Fibroblast of lung (primary cell): ENCODE measurements at places on chromosomes 7 and 10. TPM values are rescaled to one million over a fixed set of nuclear protein-coding genes. Genes with fewer than 3 reads are reported as not detected.
A peak's percentile ranks its signal among the peaks of the same experiment; 100 is the strongest.

Gene TYW1B
- 2.6 and 6.1 TPM in 2 replicates for total RNA-seq

Gene HABP2
- total RNA-seq: not detected in 2 replicates

Gene NANOS1
- 1.0 and 1.2 TPM in 2 replicates for total RNA-seq

Gene ODAD2
- 1.3 and 1.5 TPM in 2 replicates for total RNA-seq

DNA sequence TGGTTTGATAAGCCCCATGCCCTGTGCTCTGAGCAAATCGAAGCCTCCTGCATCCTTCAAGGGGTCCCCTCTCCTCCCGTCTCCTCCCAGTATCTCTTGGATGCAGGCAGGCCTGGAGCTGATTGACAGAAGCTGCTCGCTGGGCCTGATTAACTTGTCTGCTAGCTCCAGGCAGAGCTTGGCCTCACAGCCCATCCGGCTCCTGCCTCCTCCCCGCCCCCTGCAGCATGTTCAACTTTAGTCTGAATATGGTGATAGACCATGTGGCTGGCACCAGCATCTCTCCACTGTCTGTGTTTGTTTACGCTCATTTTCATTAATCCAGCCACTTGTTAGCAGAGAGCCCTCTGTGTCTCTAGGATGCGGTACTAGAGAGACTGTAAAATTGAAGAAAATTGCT lies 432.2 kb downstream of the DPP6 start:
- no peaks in the 10 kb centered on the region for H3K27me3 ChIP-seq
- H3K36me3 ChIP-seq: no peaks in the 10 kb centered on the region
- H3K4me1 ChIP-seq: no peaks in the 10 kb centered on the region
- H3K27ac ChIP-seq: no peak overlapping the region
- no peak for DNase-seq
- no peak overlapping the region for H3K4me3 ChIP-seq

DNA sequence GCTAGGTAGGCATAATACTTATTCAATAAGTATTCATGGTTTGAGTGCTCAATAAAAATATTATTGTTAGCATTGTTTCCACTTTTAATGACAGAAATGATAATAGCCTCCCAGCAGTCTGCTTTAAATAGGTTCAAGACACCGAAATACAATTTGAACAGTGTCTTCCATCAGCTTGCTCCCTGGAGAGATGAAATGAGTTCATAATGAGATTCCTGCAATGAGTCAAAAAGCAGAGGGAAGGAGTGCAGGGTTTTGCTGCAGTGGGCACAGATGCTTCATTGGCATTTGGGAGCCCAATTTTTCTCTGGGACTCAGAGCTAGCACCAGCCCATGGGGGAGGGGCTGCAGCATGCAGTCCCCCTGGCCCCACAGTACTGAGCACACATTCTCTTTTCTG lies 32.6 kb upstream of the CHCHD3 start:
- no peaks in the 10 kb centered on the region for H3K36me3 ChIP-seq
- DNase-seq: no peak
- no peaks in the 10 kb centered on the region for H3K4me1 ChIP-seq
- H3K4me3 ChIP-seq: no peak overlapping the region
- peaks cover 3% of the 10 kb centered on the region for H3K27me3 ChIP-seq

- H3K4me1 ChIP-seq: no peaks in the 10 kb centered on the region
- no peak overlapping the region for H3K4me3 ChIP-seq
- no peaks in the 10 kb centered on the region for H3K36me3 ChIP-seq
- DNase-seq: peak; percentile 80
- no peak overlapping the region for H3K27ac ChIP-seq
Measured at GRCh38 chr10:124180947-124181549, 87.7 kb upstream of the CHST15 start.

GRCh38 chr10:80871083-80871482 lies 333.4 kb downstream of the SH2D4B start:
- H3K4me3 ChIP-seq: no peak overlapping the region
- no peak for DNase-seq
- H3K4me1 ChIP-seq: no peaks in the 10 kb centered on the region

- H3K27ac ChIP-seq: no peak overlapping the region
- H3K36me3 ChIP-seq: no peaks in the 10 kb centered on the region
- no peaks in the 10 kb centered on the region for H3K27me3 ChIP-seq
- no peak overlapping the region for H3K4me3 ChIP-seq
- no peaks in the 10 kb centered on the region for H3K4me1 ChIP-seq
- DNase-seq: no peak
Measured at GRCh38 chr7:2004841-2005725, 227.7 kb downstream of the MAD1L1 start.

DNA sequence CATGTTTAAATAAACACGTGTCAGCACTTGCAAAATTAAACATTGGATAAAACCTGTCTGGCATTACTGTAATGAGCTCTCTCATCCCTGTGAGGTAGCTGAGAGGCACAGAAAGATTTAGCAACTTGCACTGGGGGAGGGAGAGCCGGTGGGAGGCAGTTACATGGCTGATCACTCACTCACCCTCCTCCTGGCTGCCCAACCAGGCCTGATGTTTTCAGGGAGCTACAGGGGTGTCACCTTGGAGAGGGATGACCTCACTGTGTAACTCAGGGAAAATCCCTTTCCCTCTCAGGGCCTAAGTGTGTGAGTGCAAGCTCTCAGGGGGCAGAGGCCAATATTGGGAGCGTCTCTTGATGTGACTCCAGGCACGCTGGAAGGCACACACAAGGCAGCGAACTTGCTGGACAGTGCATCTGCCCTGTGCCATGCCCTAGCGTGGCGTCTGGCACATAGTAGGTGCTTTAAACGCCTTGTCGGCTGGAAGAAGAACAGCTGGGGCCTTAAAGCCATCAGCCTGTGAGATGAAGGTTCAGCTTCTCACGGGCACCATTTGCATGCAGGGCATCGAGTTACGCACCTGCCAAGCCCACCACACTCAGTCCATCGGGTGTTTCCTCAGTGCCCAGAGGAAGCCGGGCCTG lies 51.1 kb downstream of the ELFN1 start:
- no peak overlapping the region for H3K27ac ChIP-seq
- H3K36me3 ChIP-seq: no peaks in the 10 kb centered on the region
- H3K4me1 ChIP-seq: no peaks in the 10 kb centered on the region
- H3K27me3 ChIP-seq: no peaks in the 10 kb centered on the region
- peak; percentile 22 for DNase-seq
- H3K4me3 ChIP-seq: no peak overlapping the region

- no peaks in the 10 kb centered on the region for H3K36me3 ChIP-seq
- DNase-seq: no peak
- peaks cover 53% of the 10 kb centered on the region for H3K4me1 ChIP-seq
Measured at GRCh38 chr10:102675011-102675665, 30.9 kb downstream of the TRIM8 start.

GRCh38 chr7:22129166-22129565 lies 183.5 kb upstream of the CDCA7L start:
- H3K27me3 ChIP-seq: no peaks in the 10 kb centered on the region
- no peak for DNase-seq
- H3K4me3 ChIP-seq: no peak overlapping the region
- no peak overlapping the region for H3K27ac ChIP-seq
- no peaks in the 10 kb centered on the region for H3K36me3 ChIP-seq

DNA sequence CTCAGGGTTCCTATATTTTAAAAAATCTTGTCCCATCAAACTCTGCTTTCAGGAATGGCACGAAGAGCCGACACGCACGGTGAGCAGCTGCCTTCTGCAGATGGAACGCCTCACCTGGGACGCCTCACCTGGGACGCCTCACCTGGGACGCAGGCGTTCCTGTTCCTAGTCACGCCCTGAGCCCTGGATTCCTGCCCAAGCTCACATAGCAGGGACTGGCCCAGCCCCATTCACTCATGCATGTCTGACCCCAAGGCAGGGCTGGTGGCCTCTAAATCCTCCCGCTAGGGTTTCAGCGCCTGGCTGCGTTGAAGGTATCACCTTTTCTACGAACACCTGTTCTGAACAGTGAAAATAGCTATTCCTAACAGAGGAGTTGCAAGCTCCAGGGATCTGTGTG lies 49.8 kb downstream of the CARD11 start:
- no peak overlapping the region for H3K4me3 ChIP-seq
- H3K27ac ChIP-seq: no peak overlapping the region
- H3K27me3 ChIP-seq: no peaks in the 10 kb centered on the region

DNA sequence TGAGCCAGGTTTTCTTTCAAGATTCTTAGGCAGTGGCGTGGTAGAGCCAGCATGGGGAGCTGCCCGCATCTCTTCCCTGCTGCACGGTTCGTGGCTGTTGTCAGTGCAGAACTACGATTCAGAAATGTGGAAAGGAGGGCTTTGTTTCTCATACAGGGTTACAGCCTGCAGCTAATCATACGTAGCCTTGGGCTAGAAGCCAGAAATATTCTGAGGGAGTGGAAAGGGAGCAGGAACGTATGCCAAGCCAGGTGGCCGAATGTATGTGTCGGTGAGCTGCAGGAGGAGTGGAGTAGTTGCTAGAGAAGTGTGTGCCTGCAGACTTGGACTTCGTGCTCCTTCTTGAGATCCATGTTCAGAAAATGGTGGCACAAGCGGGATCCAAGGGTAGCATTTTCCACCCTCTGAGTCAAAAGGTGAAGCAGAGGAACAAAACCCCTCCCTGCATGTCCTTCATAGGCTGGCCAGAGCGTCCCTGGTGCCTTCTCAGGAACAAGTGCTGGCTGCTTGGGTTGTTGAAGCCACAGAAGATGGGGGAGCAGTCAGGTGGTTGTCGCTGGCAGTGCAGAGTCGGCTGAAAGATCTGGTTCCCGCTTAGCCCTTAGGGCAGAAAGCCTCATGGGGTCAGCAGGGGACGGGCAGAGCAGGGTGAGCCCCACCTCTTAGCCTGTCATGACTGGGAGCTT lies 40.9 kb downstream of the LANCL2 start:
- H3K4me1 ChIP-seq: no peaks in the 10 kb centered on the region
- DNase-seq: no peak
- H3K36me3 ChIP-seq: peaks cover 3% of the 10 kb centered on the region
- no peak overlapping the region for H3K4me3 ChIP-seq

DNA sequence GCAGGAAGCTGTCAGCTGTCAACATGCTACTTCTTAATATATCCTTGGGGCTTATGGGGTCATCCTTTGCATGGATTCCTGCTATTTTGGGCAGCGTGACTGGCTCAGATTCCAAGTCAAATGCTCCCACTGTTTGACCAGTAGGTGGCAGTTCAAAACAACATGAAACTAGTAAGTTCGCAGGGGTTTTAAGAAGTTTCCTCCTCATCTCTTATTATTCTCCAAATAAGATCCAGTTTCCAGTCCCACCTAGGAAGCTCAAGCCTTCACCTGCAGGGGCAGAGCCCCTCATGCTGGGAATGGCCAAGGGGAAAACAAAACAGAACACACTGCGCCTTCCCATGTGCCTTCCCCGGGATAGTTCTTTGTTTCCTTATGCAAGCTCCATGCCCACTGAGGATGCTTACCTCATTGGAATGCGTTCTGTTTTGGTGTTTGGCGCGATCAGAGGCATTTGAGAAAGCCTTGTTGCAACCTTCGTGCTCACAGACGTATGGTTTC lies 259.8 kb downstream of the GLI3 start:
- DNase-seq: peak; percentile 83
- H3K27me3 ChIP-seq: no peaks in the 10 kb centered on the region
- H3K4me3 ChIP-seq: no peak overlapping the region

DNA sequence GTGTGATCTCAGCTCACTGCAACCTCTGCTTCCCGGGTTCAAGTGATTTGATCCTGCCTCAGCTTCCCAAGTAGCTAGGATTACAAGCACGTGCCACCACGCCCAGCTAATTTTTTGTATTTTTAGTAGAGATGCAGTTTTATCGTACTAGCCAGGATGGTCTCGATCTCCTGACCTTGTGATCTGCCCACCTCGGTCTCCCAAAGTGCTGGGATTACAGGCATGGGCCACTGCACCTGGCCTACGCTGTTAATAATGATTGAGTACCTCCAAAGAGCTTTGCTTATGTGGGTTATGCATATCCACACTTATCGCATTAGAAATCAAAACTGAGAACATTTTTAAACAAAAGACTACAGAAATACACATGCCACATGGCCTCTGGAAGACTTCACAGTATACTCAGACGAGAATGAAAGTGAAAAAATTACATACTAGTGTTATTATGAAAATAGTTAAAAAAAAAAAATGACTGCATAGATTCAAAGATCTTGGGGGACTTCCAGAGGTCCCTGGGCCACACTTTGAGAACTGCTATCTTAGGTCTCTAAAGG lies 25.4 kb downstream of the RPP38 start:
- no peak for DNase-seq
- no peaks in the 10 kb centered on the region for H3K27me3 ChIP-seq
- H3K27ac ChIP-seq: peak overlapping the region; percentile 6
- no peak overlapping the region for H3K4me3 ChIP-seq
- peaks cover 9% of the 10 kb centered on the region for H3K36me3 ChIP-seq
- H3K4me1 ChIP-seq: peaks cover 6% of the 10 kb centered on the region

DNA sequence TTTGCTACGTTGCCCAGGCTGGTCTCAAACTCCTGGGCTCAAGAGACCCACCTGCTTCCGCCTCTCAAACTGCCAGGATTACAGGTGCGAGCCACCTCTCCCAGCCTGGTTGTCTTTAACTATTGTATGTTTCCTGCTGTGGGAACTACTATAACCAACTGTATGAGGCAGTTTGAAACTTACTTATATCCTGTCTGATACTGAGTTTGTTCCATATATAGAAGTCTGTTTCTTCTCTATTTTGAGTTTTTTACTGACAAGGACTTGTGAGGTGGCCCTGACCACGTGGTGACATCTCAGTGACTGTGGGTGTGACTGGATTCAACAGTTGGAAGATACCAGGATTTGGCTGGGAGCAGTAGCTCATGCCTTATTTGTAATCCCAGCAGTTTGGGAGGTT lies 14.2 kb downstream of the FBH1 start:
- peaks cover 7% of the 10 kb centered on the region for H3K36me3 ChIP-seq
- DNase-seq: no peak
- no peaks in the 10 kb centered on the region for H3K27me3 ChIP-seq
- no peak overlapping the region for H3K4me3 ChIP-seq
- no peak overlapping the region for H3K27ac ChIP-seq

GRCh38 chr10:21530641-21531040 lies 3.4 kb upstream of the MLLT10 start:
- no peak overlapping the region for H3K27ac ChIP-seq
- peak; percentile 18 for DNase-seq

DNA sequence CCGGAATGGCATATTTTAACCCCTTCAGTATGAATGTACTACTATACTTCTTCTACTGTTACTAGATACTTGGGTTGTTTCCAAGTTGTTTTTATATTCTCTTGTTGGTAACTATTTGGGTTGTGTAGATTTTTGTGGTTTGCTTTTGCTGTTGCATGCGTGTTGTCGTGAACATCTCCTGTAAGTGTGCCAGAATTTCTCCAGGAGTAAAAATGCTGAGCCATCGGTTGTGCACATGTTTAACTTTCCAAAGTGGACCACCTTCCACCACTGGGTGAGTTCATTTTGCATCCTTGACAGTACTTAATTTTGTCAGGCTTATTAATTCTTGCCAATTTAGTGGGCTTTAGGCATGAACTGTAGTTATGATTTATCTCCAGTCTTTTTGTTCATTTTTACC lies 47.9 kb downstream of the CSGALNACT2 start:
- no peak overlapping the region for H3K4me3 ChIP-seq
- H3K36me3 ChIP-seq: peaks cover 3% of the 10 kb centered on the region
- H3K4me1 ChIP-seq: no peaks in the 10 kb centered on the region

DNA sequence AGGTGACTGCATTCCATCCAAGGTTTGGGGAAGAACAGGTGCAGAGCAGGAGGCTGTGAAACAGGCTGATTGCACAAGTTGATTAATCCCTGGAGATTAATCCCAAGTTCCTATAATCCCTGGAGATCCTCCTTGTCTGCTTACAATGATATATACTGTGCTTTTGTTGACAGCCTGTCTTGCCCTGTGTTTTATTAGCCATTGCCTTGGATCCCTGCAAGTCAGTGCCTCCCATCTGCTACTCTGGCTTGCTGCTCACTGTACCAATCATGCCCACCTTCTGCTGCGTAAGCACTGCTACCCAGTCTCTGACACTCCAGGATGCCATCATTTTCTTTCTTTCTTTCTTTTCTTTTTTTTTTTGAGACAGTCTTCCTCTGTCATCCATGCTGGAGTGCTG lies 65.4 kb downstream of the ANKRD61 start:
- H3K4me3 ChIP-seq: no peak overlapping the region
- H3K36me3 ChIP-seq: no peaks in the 10 kb centered on the region
- H3K27me3 ChIP-seq: no peaks in the 10 kb centered on the region
- no peak overlapping the region for H3K27ac ChIP-seq
- no peaks in the 10 kb centered on the region for H3K4me1 ChIP-seq
